ENCODE measurements at places on chromosomes 11 and 22.

DNA sequence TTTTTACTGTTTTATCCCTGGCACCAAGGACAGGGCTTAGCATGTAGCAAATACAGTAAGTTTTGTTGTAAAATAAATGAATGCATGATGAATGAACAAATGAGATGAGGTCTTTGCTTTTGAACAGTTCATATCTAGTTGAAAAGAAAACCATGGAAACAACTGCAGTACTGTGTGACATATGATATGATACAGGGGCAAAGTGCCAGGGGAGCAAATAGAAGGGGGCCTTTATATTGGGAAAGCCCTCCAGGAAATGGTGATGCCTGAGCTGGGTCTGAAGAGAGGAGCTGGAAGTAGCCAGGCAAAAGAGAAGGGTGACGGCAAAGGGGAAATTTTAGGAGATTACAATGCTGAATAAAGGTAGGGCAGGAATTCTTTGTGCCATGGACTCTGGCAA, 63.8 kb upstream of the UCP3 start:
- no peak for DNase-seq

DNA sequence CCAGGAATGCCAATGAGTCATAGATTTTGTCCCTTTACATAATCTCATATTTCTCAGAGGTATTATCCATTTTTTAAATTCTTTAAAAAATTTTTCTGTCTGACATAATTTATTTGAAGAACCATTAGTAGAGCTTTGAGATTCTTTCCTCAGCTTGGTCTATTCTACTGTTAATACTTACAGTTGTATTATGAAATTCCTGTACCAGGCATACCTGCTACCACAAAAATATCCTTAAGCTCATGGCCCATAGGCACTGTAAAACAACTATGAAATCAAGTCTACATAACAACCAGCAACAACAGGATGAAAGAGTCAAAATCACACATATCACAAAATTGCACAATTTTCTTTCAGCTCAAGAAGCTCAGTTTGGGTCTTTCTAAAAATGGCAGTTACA, 541.3 kb downstream of the LUZP2 start:
- no peak for DNase-seq

DNA sequence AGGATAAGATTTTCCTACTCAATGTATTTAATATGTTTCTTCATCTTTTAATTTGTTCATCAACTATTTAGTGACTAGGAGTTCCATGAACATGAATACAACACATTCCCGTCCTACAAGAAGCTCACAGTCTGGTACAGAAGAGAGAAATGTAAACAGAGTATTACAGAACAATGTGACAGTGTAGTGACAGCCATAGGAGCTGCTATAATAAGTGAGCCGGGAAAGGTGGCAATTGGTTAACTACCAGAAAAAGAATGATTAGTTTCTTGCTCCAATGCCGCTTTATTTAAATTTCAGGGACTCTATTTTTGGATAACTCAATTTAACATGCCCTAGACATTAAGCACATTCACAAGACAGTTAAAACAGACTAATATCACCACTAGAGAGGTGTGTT, 192.3 kb downstream of the CADM1 start:
- DNase-seq: no peak

- DNase-seq: no peak
Observed at GRCh38 chr11:36588099-36588498, 6.2 kb upstream of the IFTAP start.

- no peak for DNase-seq
Observed at GRCh38 chr22:46349681-46350080, 14.2 kb downstream of the TRMU start.

DNA sequence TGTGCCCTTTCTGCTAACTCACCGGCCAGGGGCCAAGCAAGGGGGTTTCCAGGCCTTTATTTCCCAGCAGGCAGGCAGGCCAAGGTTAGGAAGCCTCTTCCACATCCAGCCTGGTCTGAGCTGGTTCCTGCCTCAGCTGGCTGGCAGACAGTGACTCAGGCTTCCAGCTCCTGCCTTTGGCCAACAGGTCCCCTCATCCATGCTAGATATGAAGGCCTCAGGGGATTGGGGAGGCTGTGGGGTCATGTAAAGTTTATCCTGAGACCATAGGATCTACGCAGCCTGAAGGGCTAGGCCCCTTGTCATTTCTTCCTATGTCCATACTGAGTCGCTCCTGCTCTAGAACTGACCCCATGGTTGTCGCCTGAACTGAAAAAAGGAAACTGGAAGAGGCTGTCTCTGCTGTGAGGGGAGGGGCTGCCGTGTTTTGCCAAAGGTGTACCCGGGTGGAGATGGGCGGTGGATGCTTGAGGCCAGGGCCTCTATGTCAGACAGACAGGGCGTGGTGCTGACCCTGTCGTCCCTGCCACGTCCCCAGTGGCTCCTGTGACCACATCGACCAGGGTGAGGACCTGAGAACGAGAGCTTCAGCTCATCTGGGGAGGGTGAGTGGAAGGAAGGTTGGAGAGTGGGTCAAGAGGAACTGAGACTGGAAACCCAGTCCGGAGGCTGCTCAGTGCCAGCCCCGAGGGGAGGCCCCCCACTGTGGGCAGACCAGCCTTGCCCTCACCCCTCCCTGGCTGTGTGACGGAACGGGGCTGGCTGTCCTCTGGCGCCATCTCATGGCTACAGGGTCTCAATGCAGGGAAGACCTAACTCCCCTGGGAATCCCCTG, 17.0 kb downstream of the P2RY6 start:
- peak; percentile 66 for DNase-seq

- DNase-seq: peak; percentile 83
Observed at GRCh38 chr11:87097582-87097981, 59.8 kb downstream of the TMEM135 start.

- no peak for DNase-seq
Observed at GRCh38 chr11:75766443-75767227, 1.9 kb upstream of the DGAT2 start.

DNA sequence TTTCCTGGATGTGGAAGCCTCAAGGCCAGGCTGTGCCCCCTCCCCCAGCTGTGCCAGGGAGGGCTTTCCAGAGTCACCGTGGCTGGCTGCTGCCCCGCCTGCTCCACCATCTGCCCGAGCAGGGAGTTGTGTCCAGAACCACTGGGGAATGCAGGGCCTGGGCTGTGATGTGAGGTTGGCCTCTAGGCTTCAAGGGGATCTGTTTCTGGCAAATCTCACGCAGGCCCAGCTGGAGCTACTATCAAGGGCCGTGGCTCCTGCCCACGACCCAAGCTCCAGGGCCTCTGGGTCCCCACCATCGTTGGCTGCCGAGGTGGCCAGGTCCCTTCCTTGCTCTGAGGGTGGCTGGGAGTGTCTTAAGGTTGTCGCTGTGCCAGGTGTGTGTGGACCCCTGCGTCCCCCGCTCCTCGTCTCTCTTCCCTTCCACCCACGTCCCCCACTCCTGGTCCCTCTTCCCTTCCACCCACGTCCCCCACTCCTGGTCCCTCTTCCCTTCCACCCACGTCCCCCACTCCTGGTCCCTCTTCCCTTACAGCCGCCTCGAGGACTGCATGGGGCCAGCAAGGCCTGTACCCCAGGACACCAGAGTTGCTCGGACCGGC, 6.1 kb downstream of the BRSK2 start:
- DNase-seq: no peak

DNA sequence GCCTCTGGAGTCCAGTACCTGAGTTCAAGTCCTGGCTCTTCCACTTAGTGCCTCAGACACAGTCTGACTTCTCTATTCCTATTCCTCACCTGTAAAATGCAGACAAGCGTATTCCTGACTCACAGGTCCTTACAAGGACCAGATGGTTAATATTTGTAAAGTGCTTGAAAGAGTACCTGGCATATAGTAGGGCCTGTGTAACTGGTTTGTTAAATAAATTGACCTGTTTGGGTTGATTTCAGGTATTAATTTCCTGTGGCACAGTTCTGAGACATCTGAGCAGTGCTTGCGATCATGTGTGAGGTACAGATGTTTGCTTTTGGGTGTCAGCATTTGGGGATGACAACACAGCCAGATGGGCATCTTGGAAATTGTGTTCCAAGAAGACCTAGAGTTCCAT, 127.5 kb downstream of the APIP start:
- no peak for DNase-seq

- DNase-seq: peak; percentile 2
Observed at GRCh38 chr11:4455419-4455818, 6.3 kb downstream of the OR52K2 start.

DNA sequence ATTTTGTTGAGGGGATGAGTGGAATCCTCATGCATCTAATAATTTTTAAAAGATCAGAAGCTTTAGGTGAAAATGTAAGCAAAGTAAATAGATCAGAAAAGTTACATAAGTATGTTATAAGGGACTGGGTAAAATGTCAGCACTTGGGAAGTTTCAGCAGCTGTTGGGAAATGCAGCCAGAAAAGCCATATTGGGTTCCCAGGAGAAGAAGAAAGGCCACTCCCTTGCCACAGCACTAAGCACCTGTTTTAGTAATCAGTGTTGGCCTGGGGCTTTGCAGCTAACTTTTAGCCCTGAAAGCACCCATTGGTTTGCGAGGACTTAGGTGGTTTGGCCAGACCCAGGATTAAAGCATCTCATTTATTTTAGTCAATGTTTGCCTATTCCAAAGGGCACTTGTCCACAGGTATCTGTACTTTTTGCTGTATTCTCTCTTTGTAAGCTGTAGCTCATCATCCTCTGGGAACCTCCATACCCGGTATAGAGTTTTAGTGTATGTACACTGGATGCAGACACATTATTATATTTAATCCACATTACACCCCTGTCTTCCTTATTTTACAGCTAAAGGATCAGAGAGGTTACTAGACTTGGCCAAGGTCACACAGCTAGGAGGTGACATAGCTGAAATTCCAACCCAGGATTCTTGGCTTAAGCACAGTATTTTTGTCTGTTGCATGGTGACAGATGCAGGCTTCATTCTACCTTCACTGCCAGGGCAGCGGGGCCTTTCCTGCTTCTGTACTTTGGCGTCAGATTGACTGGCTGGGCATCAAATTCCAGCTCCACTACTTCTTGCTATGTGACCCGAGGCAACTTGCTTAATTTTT, 127.7 kb upstream of the SESN3 start:
- no peak for DNase-seq

DNA sequence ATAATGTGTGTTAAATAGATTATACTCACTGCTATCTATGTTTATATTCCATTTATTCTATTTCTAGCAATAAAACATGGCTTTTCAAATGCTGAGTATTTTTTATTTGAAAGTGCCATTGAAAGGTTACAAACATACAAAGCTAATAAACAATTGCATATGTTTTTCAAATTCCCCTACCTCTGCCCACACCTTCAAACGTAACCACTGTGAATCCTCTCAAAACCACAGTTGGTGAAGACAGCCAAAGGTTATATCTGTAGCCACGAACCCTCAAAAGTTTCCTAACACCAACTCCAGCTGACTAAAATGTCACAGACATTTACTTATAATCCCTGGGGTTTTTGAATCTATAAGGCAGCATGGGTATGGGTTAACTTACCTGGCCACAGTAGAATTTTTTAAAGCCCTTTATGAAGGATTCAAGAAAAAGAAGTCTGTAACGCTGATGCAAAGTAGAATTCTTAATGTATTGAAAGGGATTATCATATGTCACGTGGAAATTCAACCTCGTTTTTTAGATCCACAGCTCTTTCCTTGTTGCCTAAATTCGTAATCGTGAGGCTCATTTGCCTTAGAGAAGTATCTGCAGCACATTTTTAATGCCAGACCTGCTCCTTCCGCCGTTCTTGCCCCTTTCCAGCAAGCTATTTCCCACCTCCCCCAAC, 122.5 kb upstream of the ZC3H12C start:
- DNase-seq: no peak

DNA sequence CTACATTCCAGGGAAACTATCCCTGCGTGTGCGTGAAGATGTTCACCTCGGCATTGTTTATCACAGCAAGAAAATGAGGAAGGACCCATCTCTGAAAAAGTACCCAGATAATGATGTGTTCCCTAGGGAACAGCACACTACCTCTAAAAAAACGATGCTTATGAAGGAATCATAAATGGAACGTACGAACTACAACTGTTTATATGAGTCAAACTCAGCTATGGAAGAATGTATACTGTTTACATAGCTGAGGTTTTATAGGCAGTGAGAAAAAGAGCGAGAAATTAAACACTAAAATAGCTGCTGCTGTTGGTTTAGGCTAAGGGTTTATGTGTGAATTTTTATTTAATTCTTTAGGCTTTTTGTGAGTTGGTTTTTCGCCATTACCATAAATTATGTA, 48.9 kb downstream of the APOL1 start:
- no peak for DNase-seq

- DNase-seq: peak; percentile 86
Observed at GRCh38 chr22:30265823-30266444, 717 bp downstream of the OSM start.

GRCh38 chr11:77882396-77882795, 61.5 kb downstream of the AAMDC start:
- DNase-seq: no peak

DNA sequence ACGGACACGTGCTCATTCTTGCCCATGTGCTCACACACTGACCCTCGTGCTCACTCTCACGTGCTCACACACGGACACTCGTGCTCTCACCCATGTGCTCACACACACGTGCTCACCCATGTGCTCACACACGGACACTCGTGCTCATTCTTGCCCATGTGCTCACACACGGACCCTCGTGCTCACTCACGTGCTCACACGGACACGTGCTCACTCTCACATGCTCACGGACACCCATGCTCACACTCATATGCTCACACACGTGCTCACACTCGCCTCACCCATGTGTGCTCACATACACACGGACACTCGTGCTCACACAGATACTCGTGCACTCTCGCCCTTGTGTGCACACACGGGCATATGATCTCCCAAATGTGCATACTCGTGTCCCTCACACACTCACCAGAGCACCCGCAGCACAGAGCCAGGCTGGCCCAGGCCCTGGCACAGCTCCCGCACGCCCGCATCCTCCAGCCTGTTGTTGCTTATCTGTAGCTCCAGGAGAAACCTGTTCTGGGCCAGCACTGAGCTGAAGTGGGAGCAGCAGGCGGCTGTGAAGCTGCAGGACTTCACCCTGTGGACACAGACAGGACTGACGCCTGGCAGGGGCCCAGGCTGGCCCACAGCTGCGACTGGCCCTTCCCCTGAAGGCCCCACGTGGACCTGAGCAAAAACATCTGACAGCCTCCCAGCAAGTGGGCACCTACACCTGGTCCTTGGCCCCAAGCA, 9.3 kb downstream of the RNH1 start:
- peak; percentile 54 for DNase-seq

DNA sequence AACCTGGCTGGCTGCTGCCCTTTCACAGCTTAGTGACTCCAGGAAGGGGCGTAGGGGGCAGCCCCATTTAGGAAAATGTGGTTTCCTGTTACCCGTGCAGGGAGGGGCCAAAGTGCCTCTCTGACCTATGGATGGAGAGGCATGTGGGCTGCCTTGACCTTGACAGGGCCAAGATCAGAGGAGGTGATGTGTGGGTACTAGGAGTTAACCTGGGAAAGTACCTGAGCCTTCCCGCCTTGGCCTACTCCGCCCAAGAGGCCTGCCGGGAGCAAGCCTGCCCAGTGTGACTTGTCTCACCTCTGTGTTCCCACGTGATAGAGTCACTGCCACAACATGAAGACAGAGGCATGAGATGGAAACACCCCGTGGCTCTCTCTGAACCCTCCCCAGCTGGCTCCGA, 33.4 kb downstream of the GRAMD4 start:
- DNase-seq: peak; percentile 25
